ENCODE measurements at places on chromosomes 6 and 20.

- H3K27me3 ChIP-seq = no peaks in the 10 kb centered on the region
- DNase-seq = no peak
- no peak overlapping the region for H3K27ac ChIP-seq
Measured at GRCh38 chr20:10790013-10790412, 116.2 kb upstream of the JAG1 start.

DNA sequence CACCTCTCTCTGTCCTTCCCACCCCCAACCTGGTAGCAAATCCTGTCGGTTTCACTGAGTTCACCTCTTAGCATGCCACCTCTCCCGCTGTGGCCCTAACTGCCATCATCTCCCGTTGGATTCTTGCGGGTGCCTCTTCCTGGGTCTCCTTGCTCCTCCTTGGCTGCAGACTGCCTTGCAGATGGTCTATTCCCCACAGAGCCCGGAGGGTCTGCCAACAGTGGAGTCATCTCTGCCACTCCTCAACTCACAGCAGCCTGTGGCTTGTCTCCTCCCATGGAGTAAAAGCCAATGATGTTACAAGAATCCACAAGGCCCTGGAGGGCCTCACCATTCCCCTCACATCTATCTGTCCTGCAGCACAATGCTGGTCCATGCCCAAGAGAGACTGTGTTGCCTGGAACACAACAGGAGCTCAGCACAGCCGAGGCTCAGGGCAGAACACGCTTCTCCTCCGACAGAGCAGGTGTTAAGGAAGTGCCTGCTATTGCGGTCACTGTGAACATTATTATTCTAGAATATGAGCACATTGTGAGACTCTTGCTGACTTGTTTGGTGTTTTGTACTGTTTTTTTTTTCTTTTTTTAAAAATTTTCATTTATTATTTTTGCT lies 241.8 kb upstream of the SULF2 start:
- 0 out of 2 replicates have a peak, but pooled peaks cover under 1% of the 10 kb centered on the region for H3K27me3 ChIP-seq
- H3K4me1 ChIP-seq = no peaks in the 10 kb centered on the region
- H3K36me3 ChIP-seq = no peaks in the 10 kb centered on the region
- no peak overlapping the region for H3K4me3 ChIP-seq
- no peak for DNase-seq
- H3K27ac ChIP-seq = no peak overlapping the region

GRCh38 chr6:74964871-74965441 lies 240.9 kb downstream of the COL12A1 start:
- no peak overlapping the region for H3K27ac ChIP-seq
- H3K36me3 ChIP-seq = no peaks in the 10 kb centered on the region

DNA sequence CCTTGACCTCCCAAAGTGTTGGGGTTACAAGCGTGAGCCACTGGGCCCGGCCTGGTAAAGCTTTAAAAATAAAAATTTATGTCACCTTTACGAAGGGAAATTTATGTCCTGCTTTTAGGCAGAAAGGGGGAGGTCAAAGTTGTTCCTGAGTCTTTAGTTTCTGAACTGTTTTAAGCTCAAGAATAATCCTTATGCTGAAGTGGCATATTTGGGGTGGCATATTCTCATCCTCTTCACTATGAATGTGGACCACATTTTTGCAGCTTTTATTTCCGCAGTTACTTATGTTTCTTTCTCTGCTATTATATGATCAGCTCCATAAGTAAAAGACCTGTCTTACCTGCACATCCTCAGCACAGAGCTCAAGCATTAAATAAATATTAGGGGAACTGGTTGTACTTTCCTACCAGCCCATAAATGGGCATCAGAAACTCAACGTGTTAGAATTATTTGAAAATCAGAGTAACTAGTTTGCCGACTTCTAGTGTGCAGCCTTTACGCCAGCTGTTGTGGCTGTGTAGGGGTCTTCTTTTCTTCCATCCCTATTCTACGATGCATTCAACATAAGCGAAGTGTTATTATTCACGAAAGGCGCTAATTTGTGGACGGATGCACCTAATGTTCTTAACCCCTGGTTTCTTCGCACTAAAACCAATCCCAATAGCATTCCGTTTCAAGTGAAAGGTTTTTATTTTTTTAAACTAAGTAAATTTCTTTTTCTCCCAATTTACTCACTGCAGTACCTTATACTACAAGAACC lies 867 bp upstream of the AKAP7 start:
- DNase-seq = no peak
- H3K27me3 ChIP-seq = no peaks in the 10 kb centered on the region
- H3K27ac ChIP-seq = peak overlapping the region; percentile 93
- no peaks in the 10 kb centered on the region for H3K36me3 ChIP-seq

DNA sequence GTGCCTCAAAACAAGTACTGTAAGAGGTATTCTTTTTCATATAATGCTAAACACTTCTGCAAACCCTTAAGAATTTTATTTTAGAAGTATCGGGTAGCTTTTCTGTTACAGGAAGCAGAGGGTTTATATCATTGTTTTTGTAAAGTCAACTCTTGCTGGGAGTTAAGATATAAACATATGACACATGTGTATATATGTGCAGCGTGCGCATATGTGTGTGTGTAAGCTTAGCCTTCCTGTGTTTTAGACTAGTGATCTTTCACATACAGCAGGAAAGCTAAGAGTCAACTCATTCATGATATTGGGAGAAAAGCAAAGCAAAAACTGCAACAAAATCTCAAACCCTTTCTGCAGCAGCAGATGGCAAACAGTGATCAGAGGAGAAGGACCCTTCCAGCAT lies 102.4 kb downstream of the ARID1B start:
- no peaks in the 10 kb centered on the region for H3K27me3 ChIP-seq
- H3K27ac ChIP-seq = no peak overlapping the region
- H3K36me3 ChIP-seq = no peaks in the 10 kb centered on the region
- H3K4me3 ChIP-seq = no peak overlapping the region

DNA sequence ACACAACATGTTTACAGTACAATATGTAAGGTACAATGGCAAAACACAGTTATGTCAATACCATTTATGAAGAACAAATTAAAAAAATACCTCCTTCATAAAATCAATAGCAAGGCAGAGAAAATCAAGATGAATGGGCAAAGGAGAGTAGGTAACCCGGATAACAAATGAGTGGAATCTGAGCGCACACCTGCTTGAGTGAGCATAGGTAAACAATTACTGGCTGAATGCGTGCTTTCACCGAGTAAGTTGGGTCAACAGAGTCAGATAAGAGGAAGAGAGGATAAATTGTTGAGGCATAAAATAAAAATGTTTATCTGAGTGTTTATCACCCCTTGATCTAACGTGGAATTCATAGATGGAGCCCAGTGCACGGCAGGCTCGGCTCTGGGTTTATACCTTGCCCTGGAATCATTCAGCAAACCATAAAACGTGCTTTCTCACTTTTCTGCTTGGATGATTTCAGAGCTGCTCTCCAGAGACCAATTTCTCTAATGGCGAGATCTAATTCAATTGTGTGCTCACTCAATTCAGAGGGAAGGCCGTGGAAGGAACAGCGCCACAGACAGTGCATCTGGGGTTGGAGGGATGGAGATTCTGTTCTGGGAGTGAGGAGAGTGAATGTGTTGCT lies 224.8 kb upstream of the MAP3K7 start:
- H3K27ac ChIP-seq = no peak overlapping the region
- H3K36me3 ChIP-seq = no peaks in the 10 kb centered on the region
- H3K27me3 ChIP-seq = no peaks in the 10 kb centered on the region
- H3K4me3 ChIP-seq = no peak overlapping the region
- no peak for DNase-seq
- no peaks in the 10 kb centered on the region for H3K4me1 ChIP-seq

GRCh38 chr6:134432036-134432435 lies 114.1 kb upstream of the SGK1 start:
- H3K27ac ChIP-seq = no peak overlapping the region
- no peaks in the 10 kb centered on the region for H3K36me3 ChIP-seq
- 0 out of 2 replicates have a peak, but pooled peaks cover 6% of the 10 kb centered on the region for H3K4me1 ChIP-seq
- DNase-seq = no peak
- H3K27me3 ChIP-seq = no peaks in the 10 kb centered on the region
- no peak overlapping the region for H3K4me3 ChIP-seq

DNA sequence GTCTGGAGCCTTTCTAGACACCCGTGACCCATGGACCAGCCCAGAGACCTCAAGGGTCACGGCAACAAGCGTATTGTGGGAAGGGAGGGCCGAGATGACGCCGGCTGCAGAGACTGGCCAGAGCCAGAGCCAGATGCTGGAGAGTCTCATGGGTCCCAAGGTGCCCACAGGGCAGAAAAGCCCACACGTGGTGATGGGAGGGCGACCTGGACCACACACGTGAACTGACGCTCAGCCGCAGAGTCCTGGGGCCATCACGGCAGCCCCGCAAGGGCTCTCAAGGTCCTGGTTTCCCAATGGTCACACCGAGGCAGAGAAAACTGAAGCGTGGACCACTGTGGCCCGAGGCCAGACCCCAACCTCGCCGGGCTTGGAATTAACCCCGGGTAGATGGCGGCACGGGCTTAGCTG lies 92.6 kb downstream of the YTHDF1 start:
- no peaks in the 10 kb centered on the region for H3K36me3 ChIP-seq
- H3K27me3 ChIP-seq = no peaks in the 10 kb centered on the region
- H3K4me1 ChIP-seq = no peaks in the 10 kb centered on the region
- no peak for DNase-seq
- no peak overlapping the region for H3K27ac ChIP-seq
- H3K4me3 ChIP-seq = no peak overlapping the region
